CD4-positive, alpha-beta T cell treated with Interleukin-15 for 4 hours (primary cell): ENCODE measurements at places on chromosomes 11 and 22.

DNA sequence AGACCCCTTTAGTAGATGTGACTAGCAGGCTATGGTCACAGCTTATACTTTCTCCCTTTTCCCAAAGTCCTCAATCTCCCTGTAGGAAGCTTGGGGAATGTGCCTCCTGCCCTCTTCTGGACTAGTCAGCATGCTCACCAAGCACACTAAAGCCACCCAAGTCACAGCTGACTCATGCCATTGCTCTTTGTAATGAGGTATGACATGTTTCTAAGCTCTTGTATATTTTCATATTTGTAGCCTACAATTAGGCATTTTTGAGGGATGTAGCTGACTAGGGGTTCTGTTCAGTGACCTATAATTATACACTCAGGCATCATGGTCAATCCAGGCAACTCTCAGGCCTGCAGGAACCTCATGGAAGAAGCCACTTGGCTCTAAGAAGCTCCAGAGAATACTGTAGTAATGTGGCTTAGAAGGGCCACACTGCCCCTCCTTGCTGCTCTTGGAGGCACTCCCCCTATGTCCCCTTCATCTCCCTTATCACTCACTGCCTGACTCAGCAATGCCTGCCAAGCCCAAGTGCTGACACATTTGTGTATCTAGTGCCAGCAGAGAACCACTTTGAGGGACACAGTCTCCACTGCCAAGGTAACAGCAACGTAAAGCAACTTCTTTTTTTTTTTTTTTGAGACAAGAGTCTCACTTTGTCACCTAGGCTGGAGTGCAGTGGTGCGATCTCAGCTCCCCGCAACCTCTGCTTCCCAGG lies 86.2 kb downstream of the RPL27A start:
- DNase-seq, result no peak

GRCh38 chr11:40119661-40120060 lies 1339.8 kb downstream of the LRRC4C start:
- no peak for DNase-seq

- no peak for DNase-seq
These were observed 50.6 kb upstream of the FTH1 start for GRCh38 chr11:62017878-62018655.

- no peak for DNase-seq
These were observed 4.7 kb downstream of the ROBO3 start for GRCh38 chr11:124869856-124870387.

DNA sequence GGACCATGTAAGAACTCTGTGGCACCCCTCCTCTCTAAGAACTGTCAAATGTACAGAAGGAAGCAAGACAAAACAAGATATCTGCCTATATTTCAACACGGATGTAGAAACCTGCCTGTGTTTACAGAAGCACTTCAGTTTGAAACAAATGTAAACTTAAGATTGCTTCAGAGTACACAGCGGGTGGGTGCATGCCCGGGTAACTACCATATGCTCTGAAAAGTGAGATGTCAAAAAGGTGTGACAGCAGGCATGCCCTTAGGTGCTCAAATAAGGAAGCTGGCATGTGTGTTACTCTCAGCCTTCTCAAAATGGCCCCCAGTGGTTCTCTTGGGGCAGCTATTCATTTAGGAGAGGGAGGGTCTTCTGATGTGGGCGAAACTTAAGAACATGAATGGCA lies 5.2 kb downstream of the ACP2 start:
- no peak for DNase-seq

- DNase-seq, result no peak
These were observed 108.9 kb upstream of the SLC5A12 start for GRCh38 chr11:26830757-26831156.

DNA sequence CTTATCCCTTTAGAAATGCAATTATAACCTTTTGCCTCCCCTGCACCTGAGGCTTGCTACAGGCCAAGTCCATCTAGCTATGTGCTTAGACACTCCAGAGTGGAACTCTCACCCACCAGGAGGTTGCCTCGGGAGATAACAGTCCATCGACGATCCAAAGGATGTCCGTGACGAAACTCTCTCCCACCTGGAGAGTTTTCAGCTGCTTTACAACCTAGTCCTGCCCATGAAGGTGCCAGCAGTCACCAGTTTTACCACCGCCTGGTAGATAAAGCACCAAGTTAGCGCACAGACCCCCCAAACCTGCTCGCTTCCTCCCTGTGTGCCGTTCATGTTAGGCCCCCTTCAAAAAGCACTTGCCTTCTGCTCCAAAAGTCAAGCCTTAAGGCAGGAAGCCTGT lies 53.1 kb upstream of the SHISAL1 start:
- DNase-seq, result no peak

DNA sequence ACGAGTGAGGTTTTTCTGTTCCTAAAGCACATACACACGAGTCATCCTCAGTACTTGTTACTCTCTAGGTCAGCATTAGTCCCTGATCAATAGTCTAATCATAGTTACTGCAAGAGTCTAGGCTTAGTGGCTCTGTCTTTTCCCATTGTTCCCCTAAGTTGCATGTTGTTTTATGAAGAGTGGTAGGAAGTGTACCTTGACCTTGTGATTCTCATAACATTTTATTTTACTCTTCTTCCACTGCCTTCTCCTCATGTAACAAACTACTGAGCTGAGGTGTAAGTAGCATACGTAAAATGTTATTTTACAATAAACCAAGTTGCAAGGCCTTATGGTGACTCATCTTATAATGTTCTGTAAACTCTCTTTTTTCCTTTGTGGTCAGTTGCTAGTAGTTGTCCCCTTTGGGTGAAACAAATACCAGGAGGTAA lies 15.0 kb downstream of the METTL15 start:
- DNase-seq, result no peak

DNA sequence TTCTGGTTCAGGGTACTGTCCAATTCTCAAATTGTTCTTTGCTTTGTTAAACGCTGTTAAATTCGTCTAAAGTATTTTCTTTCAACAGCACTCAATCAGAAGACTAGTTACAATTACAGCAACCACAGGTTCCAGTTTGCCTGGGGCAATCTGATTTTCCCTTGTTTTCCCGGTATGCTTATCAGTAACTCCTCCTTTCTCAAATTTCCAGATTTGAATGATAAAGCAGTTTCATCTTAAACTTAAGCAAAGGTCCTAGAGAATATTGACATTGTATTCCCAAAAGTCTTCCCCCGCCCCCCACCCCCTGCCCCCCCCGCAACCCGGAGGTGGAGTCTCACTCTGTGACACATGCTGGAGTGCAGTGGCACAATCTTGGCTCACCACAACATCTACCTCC lies 10.5 kb upstream of the USP28 start:
- no peak for DNase-seq

- peak; percentile 68 for DNase-seq
These were observed 27.9 kb upstream of the ABCC8 start for GRCh38 chr11:17504330-17505107.

DNA sequence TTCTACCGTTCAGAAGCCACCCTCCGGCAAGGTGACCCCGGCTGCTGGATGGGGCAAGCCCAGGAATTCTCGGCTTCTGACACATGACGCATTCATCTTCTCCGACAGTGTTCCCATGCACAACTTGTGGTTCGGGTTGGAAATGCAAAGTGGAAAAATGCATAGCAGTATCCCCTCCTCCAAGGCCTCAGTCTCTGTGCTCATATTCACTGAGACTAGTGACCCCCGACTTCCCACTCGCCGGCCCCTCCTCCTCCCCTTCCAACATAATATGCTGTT lies 70.0 kb upstream of the NTM start:
- DNase-seq, result no peak

DNA sequence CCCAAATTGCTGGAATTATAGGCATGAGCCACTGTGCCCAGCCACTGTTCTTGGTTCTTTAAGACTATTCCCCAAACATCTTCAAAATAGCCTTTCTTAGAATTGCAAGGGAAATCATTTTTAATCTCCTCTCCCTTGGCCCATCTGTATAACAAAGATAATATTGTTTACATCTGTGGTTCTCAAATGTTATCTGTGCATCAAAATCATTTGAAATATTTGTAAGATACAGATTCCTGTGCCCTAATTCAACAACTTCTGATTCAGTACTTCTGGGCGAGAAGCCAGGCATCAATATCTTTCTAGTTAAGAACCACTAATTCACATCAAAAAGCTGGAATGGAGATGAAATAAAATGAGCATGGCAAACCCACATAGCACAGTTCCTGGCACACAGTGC lies 83.0 kb downstream of the TMPRSS5 start:
- DNase-seq, result no peak

DNA sequence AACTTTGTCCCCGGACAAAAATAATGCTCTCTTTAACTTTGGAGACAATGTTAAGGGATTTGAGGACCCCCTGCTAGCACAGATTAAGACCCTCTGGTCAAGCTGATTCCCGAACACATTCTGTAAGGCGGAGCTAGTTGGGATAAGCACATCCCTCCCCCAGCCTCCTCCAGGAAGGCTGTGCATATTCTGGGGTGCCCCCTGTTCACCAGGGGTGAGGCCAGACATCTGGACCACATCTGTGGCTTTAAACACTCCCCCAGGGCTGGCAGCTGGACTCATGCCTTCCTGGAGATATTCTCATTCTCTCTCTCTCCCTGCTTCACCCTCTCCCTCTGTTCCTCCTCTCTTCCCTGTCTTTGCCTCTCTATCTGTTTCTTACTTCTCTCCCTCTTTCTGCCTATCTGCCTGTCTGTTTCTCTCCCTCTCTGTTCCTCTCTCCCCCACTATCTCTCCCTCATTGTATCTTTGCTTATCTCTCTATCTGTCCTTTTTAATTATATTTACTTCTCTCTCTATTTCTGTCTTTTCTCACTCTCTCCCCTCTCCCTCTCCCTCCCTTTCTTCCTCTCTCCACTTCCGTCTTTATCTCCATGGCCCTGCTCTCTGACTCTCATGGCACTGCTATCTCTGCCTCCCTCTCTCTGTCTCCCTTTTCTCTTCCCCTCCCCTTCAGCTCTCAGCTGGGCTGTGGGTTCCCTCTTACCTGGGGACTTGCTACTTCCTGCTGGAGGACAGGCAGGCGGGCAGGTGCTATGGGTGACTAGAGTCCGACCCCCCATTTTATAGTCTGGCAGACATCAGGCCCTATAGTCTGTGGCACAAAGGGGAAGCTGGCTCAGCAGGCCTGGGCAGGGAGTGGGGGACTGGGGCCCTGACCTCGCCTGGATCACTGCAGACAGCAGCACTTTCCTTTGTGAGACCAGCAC lies at the start of gene CRYBB1:
TSS of gene CRYBB1 (minus strand) at position 757 of the 929 bp plus-strand sequence. CDS start 1,708 bp downstream, outside the sequence.
- DNase-seq, result no peak

DNA sequence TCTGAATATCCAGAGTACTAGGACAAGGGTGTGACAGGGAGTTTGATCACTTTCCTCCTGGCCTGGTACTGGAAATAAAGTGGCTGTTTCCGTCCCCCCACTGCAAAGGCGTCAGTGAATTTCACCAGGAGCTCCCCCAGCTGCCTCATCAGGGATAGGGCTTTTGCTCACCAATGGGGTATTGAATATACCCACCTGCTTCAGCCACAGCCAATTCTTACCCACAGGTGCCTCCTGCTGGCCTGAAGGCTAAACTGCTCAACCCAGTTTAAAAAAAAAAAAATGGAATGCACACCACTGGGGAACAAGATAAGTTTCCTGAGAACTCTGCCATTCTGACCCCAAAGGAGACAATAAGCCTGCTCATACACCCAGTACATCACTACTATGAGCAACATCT lies 65.3 kb upstream of the MS4A8 start:
- no peak for DNase-seq

DNA sequence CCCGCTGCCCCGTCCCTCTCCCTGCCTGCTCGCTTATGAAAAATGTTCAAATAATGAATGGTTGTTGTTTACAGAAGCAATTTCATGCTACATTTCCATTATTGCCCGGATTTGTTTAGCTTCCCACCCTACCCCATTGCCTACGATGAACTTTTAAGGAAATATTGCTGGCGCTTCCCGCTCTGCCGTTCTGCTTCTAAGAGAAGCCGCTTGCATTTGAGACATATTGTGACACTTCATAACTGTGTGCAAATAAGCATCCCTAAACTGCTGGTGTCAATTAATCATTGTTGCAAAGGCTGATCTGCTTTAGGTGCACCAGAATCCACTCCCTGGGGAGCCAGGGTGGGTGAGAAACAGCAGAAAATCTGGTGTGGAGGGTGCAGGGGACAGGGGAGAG lies 52.3 kb upstream of the LMO1 start:
- DNase-seq, result no peak
